ENCODE measurements at places on chromosomes 2 and 18.

- no peak for DNase-seq
Measured at GRCh38 chr18:43819397-43819796, 542.1 kb upstream of the SYT4 start.

- no peak for DNase-seq
Measured at GRCh38 chr2:159873258-159873657, 75.2 kb upstream of the CD302 start.

DNA sequence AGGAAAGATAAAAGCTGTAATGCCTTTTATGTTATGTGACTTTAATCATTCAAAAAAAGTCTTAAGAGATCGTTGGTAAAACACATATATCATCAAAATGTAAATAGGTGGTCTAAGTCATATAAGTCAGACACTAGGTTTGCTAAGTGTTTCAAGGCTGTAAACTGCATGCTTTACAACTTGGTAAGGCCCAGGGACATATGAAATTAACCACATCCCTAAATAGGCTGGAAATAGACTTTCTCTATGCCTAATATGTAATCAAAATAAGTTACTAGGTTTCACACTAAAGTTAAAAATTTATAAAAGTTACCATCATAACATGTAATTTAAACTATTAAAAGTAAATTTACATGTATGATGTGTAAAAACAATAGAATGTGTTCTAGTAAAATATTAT, 946.3 kb upstream of the LRATD1 start:
- DNase-seq = no peak

- DNase-seq = no peak
Measured at GRCh38 chr18:76431437-76432273, 63.4 kb downstream of the ZNF516 start.

DNA sequence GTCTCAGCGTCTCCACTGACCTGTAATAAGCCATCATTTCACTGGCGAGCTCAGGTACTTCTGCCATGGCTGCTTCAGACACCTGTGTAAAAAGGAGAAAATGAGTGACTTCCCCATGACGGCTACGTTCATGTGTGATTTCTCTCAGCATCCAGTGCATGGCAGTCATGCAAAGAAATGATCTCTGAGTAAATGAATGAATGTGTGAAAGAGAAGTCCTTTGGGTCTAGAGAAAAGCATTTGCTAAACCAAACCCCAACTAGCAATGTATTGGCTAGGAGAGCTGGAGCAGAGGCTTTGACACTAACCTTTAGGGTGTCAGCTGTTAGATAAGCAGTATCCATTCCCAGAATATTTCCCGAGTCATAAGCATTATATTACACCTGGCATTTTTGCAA, 417 bp downstream of the IL1B start:
- DNase-seq = no peak

GRCh38 chr2:133760376-133760775, 192.1 kb upstream of the NCKAP5 start:
- peak; percentile 14 for DNase-seq

GRCh38 chr18:57429167-57430078, 5.8 kb upstream of the ONECUT2 start:
- no peak for DNase-seq

DNA sequence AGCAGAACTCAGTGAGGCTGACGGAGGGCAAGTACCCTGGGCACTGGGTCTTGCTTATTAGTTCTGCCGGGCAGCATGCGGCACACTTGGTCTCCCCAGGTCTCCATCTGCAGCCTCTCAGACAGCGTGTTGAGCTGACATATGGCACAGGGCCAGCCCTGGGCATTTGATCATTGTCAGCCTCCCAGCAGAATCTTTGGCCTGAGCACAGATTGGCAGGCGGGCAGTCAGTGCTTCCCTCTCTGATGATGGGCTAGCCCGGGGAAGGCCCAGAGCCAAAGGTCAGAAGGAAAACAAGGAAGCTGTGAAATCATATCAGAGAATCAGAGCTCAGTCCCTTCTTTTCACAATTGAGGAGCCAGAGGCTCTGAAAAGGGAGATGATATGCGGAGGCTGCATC, 150.1 kb upstream of the LRRTM1 start:
- no peak for DNase-seq

DNA sequence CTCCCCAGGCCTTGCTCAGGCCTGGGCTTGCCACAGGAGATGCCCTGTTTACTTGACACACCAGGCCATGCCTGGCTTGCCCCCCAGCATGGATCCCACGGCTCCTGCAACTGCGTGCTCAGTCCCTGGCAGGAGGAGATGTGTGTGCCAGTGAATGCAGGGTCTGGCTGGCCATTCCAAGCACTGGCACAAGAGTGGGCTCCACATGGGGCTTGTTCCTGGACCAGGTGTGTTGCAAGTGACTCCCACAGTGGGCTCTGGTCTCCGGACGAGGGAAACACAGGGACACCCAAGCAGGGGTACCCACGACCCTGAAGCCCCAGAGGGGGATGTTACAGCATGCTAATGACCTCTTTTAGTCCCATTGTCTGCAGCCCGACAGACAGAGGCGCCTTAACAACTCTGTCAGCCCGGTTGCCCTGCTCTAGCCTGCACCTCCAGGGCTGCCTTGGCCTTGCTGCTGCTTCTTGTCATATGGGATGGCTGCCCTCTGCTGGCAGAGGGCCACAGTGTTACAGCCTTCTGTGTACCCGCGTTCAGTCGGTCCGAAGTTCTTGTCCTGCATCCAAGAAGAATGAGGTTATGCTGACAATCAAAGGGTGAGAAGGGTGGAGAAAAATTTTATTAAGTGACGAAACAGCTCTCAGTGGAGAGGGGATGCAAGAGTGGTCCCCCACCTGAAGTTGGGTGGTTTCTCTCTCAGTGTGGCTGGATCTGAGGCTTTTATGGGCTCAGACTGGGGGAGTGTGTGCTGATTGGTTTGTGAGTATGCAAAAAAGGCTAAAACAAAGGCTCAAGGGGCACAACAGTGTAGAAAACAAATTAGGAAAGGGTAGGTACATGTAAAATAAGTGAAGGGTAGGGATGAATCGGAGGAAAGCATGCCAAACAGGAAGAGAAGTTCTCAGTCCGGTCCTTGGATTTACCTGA, 180.4 kb downstream of the MBD5 start:
- no peak for DNase-seq

DNA sequence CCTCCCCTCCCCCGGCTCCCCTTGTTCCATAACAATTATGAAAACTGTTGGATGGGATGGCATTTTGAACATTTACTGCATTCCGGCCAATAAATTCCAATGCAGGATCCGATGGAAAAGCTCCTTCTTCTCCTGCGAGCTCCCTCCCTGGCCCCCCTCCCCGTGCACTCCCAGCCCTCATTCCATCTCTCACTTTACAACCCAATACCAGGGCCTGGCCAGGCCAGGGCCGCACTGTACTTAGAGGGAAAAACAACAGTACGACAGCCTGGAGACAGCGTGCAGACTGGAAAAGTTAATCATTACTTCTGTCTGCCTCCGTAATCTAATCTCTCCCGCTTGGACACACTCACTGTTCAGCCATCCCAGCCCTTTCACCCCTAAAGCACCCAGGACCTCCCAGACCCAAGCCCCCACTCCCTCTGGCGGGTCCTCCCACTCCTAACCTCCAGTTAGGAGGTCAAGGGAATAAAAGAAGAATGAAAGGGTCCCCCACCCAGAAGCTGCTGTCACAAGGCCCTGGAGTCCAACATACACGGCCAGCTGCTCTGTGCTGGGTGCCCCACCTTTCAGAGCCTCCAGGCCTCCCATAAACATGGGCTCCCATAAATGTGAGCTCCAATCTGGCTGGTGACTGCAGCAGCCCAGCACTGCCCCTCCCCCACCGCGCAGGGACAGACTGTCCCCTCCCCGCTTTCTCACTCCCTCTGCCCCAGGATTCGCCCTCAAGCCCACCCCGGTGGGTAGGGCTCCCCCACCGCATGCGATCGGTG, 20.6 kb downstream of the SMAD7 start:
- DNase-seq = peak; percentile 36

DNA sequence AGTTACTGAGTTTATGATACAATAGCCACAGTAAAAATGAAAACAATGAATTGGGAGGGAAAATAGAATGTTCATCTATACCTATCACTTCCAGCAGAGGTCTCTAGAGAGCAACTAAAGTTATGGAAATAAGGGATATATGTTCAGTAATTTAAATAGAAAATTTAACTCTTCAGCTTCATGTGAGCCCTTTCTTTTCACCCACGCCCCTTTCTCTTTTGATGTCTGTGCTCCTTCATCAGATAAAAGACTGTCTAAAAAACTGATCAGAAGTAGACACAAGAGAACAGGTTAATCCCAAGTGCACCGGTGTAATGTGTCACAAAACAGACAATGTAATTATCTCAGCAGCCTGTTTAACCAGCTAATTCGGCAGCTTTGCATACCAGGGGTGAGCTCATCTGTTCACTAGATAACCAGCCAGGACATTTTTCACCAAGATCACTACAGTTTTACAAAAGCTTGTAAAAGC, 238.5 kb upstream of the ERBB4 start:
- DNase-seq = peak; percentile 35

- DNase-seq = no peak
Measured at GRCh38 chr2:121194626-121195025, 90.4 kb downstream of the TFCP2L1 start.

DNA sequence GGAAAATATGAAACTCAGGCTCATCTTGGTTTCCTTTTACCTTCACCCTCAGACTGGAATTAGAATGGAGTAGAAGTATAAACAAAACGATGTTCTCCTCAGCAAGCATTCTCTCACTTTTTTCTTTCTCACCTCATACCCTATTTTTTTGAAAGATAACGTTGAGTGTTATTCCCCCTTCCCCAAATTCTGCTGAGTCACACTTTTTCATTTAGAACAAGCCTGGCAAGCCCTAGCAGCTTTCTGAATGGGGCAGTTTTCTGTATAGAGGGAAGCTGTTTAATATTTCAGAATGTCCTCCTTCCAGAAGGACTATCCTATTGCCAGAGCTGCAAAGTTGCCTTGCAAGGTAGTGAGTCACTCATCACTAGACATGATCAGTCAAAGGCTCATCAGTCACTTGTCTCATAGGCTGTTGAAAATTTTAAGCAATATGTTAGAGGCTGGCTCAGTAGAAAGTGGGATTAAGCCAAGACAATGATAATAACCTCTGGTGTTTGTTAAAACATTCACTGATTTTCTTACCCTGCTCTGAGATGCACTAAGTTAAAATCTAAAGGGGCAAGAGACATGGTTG, 416.1 kb downstream of the RNF144A start:
- DNase-seq = no peak

DNA sequence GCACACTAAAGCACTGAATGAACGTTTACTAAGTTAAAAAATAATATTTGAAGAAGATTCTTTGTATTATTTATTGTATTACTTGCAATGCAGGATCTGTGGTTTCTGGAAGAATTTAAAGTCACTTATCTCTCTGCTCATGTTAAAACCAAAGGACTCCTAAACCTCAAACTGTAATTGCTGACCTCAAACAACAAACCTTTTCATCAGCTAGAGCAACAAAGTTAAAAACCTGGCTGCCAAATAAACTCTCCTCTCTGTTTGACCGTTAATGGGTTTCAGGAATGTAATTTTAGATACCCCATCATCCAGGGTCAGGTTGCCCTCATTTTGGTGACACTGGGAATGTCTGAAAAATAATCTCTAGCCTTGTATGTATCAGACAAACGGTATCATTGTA, 239.1 kb downstream of the TGIF1 start:
- DNase-seq = no peak

DNA sequence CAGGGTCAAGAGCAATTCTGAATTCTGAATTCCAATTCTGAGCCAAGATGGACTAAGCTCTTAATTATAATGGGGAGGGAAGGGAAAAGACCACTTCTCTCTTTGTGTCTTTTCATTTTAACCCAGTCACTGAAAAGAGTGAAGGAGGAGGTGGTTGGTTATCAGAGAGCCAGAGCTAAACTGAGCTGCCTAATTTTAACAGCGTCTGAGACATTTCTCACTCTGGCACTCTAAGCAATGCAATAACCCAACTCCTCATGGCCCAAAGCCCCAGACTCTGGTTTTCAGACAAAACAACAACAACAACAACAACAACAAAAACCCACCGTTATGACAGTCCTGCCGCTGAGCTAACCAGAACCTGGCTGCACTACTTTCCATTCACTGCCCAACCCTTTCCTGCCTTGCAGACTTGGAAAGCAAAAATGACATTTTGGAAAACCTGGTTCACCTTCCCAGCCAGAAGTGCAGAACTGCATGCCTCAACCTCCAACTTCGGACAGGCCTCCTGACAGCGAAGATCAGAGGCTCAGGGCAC, 1.0 kb downstream of the CHST10 start:
- DNase-seq = no peak

GRCh38 chr18:41643427-41643826, 311.6 kb upstream of the PIK3C3 start:
- DNase-seq = peak; percentile 42

GRCh38 chr2:238439917-238440316, 13.2 kb downstream of the ASB1 start:
- DNase-seq = no peak

GRCh38 chr2:33106115-33106514, 159.4 kb downstream of the LTBP1 start:
- peak; percentile 22 for DNase-seq

DNA sequence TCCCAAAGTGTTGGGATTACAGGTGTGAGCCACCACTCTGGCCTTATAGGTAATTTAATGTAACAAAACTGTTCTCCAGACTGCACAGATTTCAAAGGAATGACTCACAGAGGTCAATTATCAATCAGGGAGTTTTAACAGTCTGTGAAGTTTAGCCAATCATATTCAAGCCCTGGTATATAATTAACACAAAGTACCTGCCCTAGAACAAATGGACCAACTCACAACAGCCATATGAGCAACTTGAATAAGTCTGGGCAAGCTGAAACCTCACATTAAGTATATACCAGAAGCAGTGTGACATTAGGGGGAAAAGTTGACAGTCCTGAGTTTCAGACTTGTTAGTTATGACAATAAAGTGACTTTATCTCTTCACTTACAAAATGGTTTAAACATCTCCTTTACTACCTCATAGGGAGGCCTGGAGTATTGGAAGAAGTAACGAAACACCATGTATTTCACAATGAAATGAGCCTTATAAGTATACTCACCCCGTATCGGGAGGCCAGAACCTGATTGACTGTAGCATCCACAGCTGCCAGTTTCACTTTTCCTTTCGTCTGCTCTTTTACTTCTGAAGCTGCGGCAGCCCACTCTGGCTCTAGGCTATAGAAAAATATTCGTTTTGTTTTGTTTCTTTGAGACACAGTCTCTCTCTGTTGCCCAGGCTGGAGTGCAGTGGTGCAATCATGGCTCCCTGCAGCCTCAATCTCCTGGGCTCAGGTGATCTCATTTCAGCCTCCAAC, 22.2 kb downstream of the PDIA6 start:
- DNase-seq = no peak
